ENCODE measurements at places on chromosomes 5 and 9. TPM values are rescaled to one million over a fixed set of nuclear protein-coding genes. Genes with fewer than 3 reads are reported as not detected.

The NUP155 gene
- 31.5 TPM for total RNA-seq

The PAEP gene
- not detected for total RNA-seq

The SPTLC1 gene
- total RNA-seq = 74.6 TPM

The GRIN3A gene
- 3.3 TPM for total RNA-seq

The PCDHAC2 gene
- 12.1 TPM for total RNA-seq

The RFX3 gene
- total RNA-seq = 35.6 TPM

The PCAT7 gene
- total RNA-seq = 18.5 TPM

The FCN2 gene
- total RNA-seq = not detected

The BTNL3 gene
- not detected for total RNA-seq

Data from mesothelial cell of epicardium (in vitro differentiated cells).